SK-MEL-5 (cell line): ENCODE measurements at places on chromosomes 16 and 17.

GRCh38 chr16:62760398-62760797 is 724.2 kb upstream of the CDH8 start:
- DNase-seq = no peak

DNA sequence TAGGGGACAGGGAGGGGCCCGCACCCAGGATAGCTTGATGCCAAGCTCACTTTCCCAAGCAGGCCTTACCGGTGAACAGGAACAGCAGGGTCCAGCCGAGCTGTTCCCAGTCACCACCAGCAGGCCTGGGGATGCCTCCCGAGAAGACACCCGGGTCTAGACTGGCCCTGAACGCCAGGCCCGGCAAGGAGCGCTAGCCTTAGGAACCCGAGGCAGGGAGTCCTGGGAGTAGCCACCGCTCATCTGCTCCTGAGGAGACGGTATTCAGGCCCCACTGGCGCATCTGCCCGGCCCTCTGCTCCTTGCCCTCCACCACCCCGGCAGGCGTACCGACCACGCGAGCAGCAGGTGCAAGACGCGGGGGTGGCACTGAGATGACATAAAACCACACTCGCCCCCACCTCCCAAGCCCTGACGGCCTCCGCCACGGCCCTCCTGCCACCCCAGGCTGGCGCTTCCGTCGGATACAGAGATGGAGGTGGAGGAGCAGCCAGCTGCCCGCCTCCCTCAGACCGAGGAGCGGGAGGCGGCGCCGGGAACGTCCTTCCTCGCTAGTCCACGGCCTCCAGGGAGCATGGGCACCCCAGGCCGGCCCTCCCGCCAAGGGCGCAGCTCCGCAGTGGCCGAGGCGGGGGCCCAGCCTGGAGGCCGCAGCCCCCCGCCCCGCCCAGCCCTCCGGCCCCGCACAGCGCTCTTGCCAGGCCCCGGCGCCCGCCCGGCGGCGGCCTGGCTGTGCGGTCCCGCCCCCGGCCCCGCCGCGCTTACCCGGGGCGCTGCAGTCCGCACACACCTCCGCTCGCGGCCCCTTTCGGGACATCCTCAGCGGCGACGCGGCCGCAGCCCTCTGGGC is 661 bp downstream of the GIT1 start:
- peak; percentile 4 for DNase-seq

DNA sequence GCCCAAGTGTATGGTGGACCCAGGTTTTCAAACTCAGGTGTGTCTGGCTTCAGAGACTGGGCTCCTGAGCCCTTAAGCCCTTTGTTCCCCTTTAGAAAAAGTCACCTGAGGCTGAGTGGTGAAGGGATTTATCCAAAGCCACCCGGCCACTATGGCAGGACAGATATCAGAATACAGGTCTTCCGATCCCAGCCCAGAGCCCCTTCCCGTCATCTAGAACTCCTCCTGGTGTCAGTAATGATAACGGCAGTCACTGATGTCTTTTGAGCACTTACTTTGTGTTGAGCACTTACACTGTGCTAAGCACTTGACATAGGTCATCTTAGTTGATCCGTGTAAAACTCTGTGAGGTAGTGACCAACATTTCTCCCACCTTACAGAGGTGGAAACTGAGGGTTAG is 16.6 kb downstream of the NOD2 start:
- no peak for DNase-seq

DNA sequence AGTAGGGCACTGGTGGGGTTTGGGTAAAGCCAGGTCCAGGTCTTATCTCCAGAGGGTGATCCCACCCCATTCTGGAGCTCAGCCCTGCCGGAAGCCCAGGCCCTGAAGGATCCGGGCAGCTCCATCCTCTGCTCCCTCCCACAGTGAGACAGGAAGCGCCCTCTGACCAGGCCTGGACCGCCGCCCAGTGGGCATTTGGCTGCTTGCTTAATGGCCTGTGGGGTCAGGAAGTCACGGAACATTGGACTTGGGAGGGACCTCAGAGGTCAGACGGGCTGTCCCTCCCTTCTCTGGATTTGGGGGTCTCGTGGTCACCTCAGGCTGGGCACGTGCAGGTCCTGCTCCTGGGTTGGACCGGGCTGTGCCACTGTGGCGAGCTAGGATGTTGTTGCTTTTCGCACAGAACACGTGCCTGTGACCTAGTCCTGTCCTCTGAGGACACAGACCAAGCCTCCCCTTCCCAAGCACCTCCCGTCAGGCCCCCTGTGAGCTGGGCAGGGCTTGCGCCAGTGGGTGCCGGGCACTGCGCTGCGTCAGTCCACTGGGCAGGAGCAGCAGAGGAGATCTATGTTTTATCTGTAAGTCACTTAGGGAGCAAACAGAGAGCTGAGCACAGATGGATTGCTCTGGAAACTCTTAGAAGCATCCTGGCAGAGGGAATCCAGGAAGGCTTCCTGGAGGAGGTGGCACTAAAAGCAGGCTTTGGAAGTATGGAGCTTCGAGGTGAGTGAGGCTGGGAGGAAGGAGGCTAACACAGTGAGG is 49.4 kb upstream of the GSE1 start:
- DNase-seq = peak; percentile 60

- no peak for DNase-seq
Observed at GRCh38 chr16:28067604-28068379, 4.3 kb upstream of the GSG1L start.
